Spinal cord (tissue), 10 donors: ENCODE measurements at places on chromosomes 2 and 18. TPM values are rescaled to one million over a fixed set of nuclear protein-coding genes. Genes with fewer than 3 reads are reported as not detected.

Gene TMEM87B
- 18.1 TPM for total RNA-seq

Gene ANKRD62
- 0.06 TPM for total RNA-seq

Gene ZNF396
- total RNA-seq: 6.2 TPM

Gene YIPF4
- 35.5 TPM for total RNA-seq

Gene SERPINB11
- not detected for total RNA-seq

Gene CCDC148
- total RNA-seq: 9.8 TPM

Gene DPP10
- total RNA-seq: 30.6 TPM

Gene OTOF
- total RNA-seq: 5.3 TPM

Gene CLHC1
- total RNA-seq: 26.9 TPM

Gene RAPGEF4
- 65.8 TPM for total RNA-seq

Gene MEIS1
- total RNA-seq: 50.9 TPM

Gene PRSS56
- 0.89 TPM for total RNA-seq

Gene ANXA4
- 61.4 TPM for total RNA-seq

Gene SCTR
- 0.10 TPM for total RNA-seq

Gene LTBP1
- total RNA-seq: 83.0 TPM

Gene CIAO1
- total RNA-seq: 74.2 TPM

Gene CRYGC
- total RNA-seq: not detected

Gene DNAJC5G
- total RNA-seq: 0.22 TPM

Gene PROKR1
- 5.8 TPM for total RNA-seq
